ENCODE measurements at places on chromosomes 6 and 20.

DNA sequence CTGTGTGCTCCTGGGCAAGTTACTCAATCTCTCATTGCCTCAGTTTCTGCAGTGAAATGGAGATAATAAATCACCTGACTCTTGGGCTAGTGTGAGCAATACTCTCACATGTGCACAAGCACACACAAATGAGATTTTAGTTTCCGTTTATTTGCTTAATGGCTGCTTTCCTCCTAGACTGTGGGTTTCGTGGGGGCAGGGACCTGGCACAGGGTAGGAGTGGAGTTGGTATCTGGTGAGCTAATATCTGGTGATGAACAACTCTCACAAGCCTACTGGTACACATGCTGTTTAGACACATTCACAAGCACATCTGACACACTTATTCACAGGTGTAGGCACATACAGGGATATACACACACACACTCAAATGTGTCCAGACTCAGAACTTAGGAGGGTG lies 73.8 kb downstream of the TOX2 start:
- no peak for DNase-seq

- DNase-seq, result no peak
These were observed 255.6 kb upstream of the ZFP64 start for GRCh38 chr20:52447225-52447551.

DNA sequence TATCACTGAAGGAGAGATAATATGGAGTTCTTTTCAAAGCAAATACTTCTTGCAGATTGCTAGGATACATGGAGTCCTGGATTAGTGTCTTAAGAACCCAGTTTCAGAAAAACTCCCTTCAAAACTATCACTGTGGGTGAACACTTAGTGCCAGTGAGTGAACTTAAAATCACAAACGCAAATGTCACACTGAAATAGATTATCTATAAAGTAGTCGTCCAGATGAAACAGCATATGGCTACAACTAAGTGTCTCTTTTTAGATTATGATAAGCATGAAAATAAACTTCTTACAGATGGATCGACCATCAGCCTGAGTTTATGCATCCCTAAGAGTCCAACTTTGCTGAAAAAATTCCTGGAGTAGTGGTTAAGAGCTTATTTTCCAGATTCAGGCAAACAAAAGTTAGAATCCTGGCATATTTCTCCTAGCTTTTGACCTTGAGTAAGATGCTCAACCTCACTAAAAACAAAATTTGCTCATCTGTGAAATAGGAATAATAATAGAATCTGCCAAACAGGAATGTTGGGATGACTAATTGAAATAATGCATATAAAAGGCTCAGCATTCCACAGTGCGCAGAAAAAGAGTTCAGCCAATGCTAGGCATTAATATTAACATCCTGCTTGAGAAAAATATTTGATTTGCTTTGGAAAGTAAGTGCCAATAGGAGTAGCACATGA lies 70.4 kb downstream of the DOK5 start:
- no peak for DNase-seq

DNA sequence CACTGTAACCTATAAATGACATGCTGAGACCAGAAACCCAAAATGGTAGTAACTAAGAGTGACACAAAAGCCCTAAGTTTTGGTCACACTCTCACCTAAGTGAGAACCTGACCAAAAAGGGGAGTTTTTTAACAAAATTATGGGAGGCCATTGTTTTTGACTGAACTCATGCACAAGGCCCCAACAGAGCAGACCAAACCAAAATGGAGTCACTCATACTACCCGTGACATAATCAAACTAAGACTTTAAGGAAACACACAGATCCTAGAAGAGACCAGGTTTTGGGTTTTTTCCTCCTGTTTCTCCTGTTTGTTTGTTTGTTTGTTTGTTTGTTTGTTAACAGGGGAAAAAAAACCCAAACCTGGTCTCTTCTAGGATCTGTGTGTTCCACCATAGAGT lies 49.2 kb upstream of the MRAP2 start:
- DNase-seq, result no peak

DNA sequence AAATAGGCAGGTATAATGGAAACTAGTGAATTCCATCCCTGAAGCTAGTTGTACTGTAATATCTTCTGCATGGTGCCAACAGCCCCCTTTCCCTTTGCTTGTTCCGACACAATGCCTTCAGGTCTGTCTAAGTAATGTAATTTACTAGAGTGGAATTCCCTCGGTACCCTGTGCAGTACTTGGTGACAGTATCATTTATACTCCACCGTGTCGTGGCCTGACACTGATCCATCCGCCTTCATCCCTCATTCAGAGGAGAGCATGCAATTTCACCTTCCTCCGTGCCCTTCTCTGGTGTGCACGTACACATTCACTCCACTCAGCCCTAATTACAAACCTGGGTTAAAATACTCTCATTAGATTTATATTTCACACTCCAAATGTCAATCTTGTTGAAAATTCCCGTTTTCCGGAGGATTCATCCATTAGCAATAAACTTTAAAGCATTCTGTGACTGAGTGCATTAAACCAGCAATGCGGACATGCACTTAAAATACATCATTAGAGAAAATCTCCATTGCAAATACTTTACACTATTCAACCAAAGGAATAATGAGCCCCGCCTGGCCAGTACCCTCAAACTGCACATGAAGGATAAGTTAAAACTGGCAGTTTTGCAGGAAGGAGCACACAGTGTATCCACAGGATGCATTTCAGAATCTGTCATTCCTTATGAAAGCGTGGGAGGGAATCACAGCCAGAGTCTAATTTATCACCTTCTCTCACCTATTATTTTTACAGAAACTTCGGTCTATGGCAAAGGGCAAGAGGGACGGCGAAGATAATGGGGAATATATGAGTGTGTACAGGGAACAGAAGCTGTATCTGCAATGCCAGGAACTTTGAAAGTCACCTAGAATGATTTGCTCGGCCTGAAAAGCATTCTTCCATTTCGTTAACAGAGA lies 182.5 kb downstream of the GJA10 start:
- no peak for DNase-seq

DNA sequence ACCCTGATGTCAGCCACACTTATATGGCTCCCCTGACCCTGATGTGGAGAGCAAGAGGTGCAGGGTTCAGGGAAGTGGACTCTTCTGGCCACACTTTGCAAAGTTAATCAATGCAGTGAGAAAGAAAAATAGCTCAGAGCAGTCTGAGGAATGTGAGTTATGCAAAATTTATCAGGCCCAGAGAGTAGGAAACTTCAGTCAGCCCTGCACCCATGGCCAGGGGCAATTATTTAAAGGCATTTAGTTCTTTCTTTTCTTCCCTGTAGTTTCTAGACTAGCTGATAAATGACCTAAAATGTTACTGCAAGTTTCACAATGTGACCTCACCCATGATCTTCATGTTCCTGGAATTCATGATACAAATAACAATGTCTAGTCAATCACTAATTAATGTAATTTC lies 143.7 kb upstream of the GGTLC1 start:
- DNase-seq, result no peak
